Stimulated activated CD4-positive, alpha-beta T cell treated with anti-CD3 and anti-CD28 coated beads, TNF-alpha, amount 100 ng/mL, for 1 hour (primary cell): ENCODE measurements at places on chromosomes 5 and 9.
A peak's percentile ranks its signal among the peaks of the same experiment; 100 is the strongest.

- DNase-seq, result no peak
Observed at GRCh38 chr5:107766972-107767371, 96.2 kb upstream of the EFNA5 start.

DNA sequence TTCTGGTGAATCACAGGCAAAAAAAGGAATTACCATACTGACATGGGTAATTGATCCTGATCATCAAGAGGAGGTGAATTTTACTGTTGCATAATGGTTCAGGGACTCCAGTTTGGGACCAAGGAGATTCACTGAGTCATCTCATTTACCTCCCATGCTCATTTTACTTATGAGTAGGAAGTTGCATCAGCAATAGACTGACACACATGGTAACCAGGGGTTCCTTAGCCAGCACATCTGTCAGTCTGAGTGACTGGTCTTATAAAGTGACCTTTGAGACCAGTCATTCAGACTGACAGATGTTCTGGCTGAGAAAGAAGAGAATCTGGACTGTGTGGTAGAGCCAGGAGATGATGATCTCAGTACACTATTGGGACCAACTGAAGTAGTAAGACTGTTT lies 384.6 kb upstream of the CD180 start:
- no peak for DNase-seq

GRCh38 chr5:75601996-75602395 lies 9.3 kb upstream of the ANKDD1B start:
- DNase-seq, result no peak

- DNase-seq, result peak; percentile 8
Observed at GRCh38 chr5:178793151-178793550, 62.7 kb upstream of the ZNF354A start.
